Breast epithelium (tissue), 4 donors: ENCODE measurements at places on chromosomes 12 and 14.

- no peak for DNase-seq
Observed at GRCh38 chr12:119931402-119931801, 54.3 kb upstream of the CIT start.

DNA sequence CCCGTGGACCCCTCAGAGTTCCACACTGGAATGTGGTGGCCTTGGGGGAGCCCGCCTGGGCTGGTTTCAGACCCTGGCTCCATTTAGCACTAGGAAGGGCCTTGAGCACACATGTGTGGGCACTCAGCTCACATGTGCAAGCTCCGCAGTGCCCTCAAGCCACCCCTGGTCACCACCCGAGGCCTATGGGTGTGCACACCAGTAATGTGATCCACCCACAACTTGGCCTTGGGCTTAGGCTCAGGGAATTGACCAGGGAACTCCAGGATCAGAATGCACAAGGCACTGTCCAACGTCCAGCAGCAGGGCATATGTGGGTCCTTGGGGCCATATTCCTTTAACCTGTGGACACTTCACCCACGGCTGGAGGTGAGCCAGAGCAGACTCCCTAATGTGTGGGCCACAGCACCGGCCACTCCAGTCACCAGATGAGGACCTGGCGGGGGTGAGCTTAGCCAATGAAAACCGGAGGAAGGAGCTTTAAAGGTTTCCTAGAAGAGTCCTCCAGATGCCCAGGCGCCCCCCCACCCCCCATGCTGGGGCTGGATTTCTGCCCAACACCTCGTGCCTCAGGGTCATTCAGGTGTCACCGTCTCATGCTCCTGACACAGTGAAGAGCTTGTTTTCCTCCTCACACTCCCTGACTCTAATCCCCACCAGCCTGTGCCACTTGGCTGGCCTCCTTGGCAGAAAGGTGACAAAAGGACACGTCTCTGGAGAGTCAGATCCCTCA lies 209.2 kb downstream of the ZFP36L1 start:
- DNase-seq, result no peak

GRCh38 chr12:18352312-18352711 lies 91.0 kb downstream of the PIK3C2G start:
- DNase-seq, result no peak

GRCh38 chr14:89428546-89429198 lies 11.6 kb upstream of the FOXN3 start:
- no peak for DNase-seq

GRCh38 chr12:93894391-93895088 lies 217.4 kb downstream of the CRADD start:
- DNase-seq, result peak; percentile 56

GRCh38 chr14:20684662-20685456 lies 499 bp downstream of the RNASE4 start:
- peak; percentile 45 for DNase-seq

- no peak for DNase-seq
Observed at GRCh38 chr12:15873556-15873955, 8.6 kb upstream of the STRAP start.

GRCh38 chr14:90109858-90110257 lies 48.1 kb downstream of the KCNK13 start:
- DNase-seq, result no peak

DNA sequence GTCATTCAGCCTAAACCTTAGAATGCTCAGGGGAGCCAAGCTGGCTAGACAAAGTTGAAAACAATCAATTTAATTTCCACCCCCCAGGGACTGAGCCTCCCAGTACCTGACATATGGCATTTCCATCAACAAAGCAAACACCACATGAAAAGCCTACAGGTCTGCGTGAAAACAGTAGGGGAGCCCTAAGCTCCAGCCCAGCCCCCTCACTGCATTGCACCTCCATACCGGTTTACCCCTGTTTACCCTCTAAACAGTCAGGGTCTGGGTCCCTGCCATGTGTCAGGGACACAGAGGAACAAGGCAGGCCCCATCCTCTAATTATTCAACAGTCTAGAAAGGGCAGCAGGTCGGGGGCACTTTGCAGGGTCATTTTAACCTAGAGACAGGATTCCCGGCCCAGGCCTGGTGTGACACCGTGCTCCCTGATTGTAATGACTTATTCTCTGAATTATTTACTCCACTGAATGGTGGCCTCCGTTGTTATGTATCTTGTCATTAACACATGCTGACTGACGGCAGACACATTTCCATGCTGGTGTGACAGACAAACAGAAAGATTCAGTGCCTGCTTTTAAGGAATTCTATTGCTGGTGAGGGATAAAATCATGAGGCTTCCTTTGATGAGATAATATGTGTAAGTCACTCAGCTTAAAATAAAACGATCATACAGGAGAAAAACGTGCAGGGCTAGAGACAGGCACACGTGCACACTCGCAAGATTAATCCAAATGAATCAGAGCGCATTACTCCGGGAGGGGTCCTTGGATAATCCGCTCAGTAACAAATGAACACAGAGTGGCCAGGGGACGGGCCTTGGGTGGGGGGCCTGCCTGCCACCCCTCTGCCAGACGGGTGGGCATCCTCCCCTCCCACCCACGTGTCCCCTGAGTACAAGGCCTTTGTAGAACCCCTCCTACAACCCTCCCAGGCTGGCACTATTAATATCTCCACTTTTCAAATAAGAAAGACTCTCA lies 23.2 kb downstream of the CCDC88C start:
- DNase-seq, result no peak

- DNase-seq, result no peak
Observed at GRCh38 chr12:3933074-3933818, 60.0 kb upstream of the PARP11 start.

DNA sequence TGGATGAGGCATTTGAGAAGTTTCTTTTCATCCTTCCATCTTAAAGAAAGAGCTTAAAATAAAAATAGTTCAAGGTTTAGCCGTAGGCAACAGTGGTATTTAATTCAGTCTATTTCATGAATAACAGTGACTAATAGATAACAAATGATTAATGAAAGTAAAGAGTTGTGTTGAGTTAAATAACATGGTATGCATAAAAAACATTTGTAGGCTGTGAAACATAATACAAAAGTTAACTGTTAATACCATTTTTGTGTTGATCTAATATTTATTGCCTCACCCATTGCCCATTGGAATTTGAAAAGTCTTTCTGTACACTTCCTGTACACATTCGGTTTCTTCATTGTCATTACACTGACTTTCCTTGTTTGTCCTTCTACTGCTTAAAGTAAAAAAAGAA lies 108.6 kb upstream of the PDE3A start:
- DNase-seq, result no peak

DNA sequence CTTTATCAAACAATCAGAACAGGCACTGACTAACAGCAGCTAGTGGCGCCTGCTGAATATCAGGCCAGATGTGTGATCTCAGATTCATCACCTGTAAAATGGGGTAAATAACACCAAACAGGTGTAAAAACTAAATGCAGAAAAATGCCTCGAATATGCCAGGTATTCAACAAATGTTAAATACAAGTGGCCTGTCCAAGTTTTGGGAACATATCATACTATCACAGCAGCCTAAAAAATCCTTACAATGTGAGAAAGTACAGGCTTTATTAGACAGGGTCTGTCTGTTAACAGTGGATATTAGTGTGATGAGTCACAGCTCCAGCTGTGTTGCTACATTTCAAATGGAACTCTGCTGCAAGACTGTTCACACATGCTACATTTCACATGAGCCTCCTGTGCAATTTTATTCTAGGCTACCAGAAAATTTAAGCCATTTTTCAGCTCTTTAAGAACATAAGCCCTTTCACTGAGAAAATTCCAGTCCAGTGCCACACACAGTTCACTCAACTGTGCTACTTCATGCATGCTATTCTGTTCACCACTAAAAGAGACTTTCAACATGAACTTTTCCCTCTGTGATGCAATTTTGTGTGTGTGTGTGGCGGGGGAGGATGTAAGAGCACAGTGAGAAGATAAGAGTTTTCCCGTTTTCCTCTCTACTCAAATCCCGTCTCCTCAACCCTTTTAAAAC lies 56.7 kb downstream of the MSRB3 start:
- DNase-seq, result no peak

DNA sequence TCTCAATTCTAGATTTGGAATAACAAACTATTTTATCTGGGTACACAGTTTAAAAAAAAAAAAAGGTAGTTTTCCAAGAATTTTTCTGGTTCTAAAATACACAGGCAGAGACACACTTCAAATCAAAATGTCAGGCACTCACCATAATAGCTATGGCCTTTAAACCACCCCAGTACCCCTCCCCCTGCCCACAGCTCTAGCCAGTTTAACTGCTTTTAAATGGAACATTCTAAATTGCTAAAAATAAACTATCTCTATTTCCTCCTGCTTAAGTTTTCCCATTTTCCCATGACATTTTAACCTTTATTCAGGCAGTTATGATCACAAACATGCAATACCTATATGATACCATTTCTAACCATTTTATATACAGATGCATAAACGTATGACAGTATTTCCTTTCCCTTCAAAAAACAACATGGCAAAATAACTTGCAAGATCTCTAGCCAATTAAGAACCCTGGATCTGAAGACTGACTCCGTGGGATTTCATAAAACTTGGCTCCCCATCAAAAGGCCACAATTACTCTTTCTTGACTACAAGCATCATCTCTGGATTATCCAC lies 46.3 kb downstream of the PPP2R5E start:
- DNase-seq, result no peak

DNA sequence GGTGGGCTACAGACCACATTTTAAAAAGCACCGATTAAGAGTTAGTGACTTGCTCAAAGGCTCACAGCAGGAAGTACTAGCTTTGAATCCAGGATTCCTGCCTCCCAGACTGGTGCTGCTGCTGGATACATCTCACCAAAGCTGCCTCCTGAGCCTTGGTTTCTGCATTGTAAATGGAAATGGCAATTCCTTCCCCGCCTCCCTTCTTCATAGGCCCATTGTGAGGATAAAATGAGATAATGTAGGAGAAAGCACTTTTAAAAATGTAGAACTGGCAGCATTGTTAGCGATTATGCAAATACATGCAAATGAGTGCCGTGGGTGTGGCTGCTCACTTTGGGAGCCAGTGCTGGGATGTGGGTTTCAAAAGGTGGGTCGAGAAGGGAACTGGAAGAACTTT lies 15.4 kb downstream of the PDE1B start:
- no peak for DNase-seq

- DNase-seq, result no peak
Observed at GRCh38 chr14:106204063-106204462, 677.7 kb downstream of the TMEM121 start.

GRCh38 chr12:45611061-45611460 lies 118.4 kb upstream of the ARID2 start:
- DNase-seq, result no peak

GRCh38 chr14:90603336-90603735 lies 206.5 kb downstream of the CALM1 start:
- no peak for DNase-seq

- DNase-seq, result no peak
Observed at GRCh38 chr14:75430526-75430925, 2.7 kb downstream of the JDP2 start.

DNA sequence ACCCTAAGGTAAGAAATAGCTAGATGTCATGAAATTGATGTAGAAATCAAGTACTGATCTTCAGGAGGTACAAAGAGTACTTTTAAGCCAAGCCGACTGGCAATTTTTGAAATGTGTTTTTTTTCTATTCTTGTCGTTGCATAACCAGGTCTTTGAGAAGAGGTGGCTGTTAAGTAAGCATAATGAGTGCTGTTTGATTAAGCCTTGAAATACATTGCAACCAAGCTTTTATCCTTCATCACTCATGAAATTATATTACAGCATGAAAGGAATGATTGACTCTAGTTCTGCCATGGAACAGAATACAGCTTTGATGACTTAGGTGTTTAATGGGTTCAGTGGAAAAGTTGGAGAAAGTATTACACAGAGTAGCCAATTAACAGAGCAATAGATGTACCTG lies 1720.2 kb upstream of the SEL1L start:
- no peak for DNase-seq

- no peak for DNase-seq
Observed at GRCh38 chr14:101352567-101352966, 208.7 kb upstream of the DIO3 start.

DNA sequence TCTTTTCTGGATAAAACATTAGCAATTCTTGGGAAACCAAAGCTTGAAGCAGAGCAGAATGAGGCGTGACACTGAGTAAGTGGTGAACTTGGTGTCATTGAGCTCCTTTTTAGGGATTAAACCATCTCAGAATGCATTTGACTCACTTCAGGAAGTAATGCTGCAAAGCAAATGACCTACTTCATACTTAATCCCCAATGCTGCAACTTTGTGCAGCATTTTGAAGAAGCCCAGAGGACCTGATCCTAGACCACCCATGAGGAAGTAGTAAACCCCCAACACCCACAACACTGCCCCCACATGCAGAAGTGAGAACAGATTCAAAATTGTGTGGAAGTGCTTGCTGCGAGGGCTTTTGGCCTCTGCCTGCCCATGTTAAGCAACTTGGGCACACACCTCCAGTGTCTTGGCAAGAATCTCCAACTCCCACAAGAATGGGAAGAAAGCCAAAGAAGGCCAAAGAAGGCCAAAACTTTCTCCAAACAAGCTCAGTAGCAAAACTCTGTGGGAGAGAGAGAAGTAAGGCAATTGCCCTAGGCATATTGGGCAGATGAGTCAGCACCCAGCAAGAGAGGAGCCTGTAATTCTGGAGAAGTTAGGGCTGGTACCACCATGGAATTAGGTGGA lies 69.2 kb upstream of the ETV6 start:
- DNase-seq, result no peak

DNA sequence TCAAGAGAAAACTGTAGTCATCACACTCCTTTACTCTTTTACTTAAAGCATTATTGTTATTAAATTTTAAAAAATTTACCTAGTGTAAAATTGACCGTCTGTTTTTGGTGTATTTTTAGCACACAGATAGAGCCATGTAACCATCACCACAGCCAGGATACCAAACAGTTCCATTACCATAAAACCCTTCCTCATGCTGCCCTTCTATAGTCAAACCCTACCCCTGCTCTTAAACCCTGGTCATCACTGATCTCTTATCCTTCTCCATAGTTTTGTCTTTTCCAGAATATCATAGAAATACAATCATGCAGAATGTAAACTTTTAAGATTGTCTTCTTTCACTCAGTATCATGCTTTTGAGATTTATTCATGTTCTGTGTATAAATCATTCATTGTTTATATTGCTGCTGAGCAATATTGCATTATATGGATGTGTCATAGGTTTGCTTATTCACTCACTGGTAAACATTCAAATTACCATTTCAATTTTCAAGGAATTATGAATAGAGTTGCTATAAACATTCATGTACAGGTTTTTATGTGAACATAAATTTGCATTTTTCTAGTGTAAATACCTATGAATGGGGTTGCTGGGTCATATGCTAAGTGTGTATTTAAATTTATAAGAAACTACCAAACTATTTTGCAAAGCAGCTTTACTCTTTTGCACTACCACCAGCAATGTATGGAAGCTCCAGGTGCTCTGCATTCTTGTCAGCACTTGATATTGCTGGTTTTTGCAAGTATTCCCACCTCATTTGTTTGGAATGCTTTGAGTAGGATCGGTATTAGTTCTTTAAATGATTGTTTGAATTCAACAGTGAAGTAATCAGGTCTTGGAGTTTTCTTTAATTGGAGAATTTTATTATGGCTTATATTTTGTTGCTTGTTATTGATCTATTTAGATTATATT lies 125.5 kb downstream of the LMNTD1 start:
- no peak for DNase-seq

- no peak for DNase-seq
Observed at GRCh38 chr12:97940629-97941028, 478.0 kb downstream of the RMST start.

- no peak for DNase-seq
Observed at GRCh38 chr14:88746052-88746451, 46.7 kb downstream of the EML5 start.
